A549 treated with AZD2906 at 1 μM for 4 hours (cell line): ENCODE measurements at places on chromosomes 3 and 15. TPM values are rescaled to one million over a fixed set of nuclear protein-coding genes. Genes with fewer than 3 reads are reported as not detected.

The SERPINI2 gene
- total RNA-seq: not detected in 5 replicates

The NANOGP8 gene
- not detected in 5 replicates for total RNA-seq

The SSUH2 gene
- 0.60 to 1.1 TPM (median 1.0 TPM) in 5 replicates for total RNA-seq

The FAIM gene
- total RNA-seq: 29.7 to 39.2 TPM (median 31.6 TPM) in 5 replicates

The CA12 gene
- 176 to 188 TPM (median 186 TPM) in 5 replicates for total RNA-seq

The MESP2 gene
- total RNA-seq: 0.09 to 0.83 TPM (median 0.40 TPM) in 5 replicates
